ENCODE measurements at places on chromosomes 6 and 20. TPM values are rescaled to one million over a fixed set of nuclear protein-coding genes. Genes with fewer than 3 reads are reported as not detected.

DNA sequence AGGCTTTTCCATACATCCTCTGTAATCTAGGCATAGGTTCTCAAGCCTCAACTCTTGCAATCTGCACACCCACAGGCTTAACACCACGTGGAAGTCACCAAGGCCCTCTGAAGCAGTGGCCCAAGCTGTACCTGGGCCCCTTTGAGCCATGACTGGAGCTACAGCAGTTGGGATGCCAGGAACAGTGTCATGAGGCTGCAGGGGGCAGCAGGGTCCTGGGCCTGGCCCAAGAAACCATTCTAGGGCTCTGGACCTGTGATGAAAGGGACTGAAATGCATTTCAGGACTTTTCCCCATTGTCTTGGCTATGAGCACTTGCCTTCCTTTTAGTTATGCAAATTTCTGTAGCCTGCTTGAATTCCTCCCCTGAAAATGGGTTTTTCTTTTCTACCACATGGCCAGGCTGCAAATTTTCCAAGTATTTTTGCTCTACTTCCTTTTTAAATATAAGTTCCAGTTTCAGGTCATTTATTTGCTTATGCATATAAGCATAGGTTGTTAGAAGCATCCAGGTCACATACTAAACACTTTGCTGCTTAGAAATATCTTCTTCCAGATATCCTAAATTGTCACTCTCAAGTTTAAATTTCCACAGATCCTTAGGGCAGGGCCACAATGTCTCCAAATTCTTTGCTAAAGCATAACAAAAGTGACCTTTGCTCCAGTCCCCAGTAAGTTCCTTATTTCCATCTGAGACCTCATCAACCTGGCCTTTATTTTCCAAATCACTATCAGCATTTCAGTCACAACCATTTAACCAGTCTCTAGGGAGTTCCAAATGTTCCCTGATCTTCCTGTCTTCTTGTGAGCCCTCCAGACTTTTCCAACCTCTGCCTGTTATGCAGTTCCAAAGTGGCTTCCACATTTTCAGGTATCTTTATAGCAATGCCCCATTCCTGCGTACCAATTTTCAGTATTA lies 48.6 kb upstream of the CD2AP start:
- H3K4me3 ChIP-seq: no peak overlapping the region
- DNase-seq: no peak
- no peaks in the 10 kb centered on the region for H3K27me3 ChIP-seq
- no peaks in the 10 kb centered on the region for H3K36me3 ChIP-seq
- H3K27ac ChIP-seq: no peak overlapping the region
- H3K4me1 ChIP-seq: no peaks in the 10 kb centered on the region

GRCh38 chr6:98560418-98560817 lies 274.0 kb upstream of the POU3F2 start:
- no peaks in the 10 kb centered on the region for H3K36me3 ChIP-seq
- no peaks in the 10 kb centered on the region for H3K27me3 ChIP-seq

DNA sequence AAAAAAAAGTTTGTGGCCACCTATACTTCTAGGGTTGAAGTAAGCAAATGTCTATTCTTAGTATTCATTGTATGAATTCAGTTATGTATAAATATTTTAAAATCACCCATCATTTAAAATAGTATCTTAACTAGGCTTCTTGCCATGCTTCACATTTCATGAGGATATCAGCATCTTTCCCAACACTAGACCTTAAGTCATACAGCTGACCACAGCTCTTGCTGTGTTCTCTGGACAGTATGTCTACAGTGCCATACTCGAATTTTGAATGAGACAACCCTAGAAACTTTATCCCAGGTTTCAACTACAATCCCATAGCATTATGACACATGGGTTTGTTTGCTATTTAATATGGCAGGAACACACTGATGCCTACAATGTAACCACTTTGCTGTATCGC lies 5.2 kb downstream of the TXNDC5 start:
- H3K27ac ChIP-seq: no peak overlapping the region
- H3K4me1 ChIP-seq: no peaks in the 10 kb centered on the region
- H3K36me3 ChIP-seq: no peaks in the 10 kb centered on the region

- H3K36me3 ChIP-seq: no peaks in the 10 kb centered on the region
- DNase-seq: no peak
- no peaks in the 10 kb centered on the region for H3K27me3 ChIP-seq
- H3K27ac ChIP-seq: no peak overlapping the region
- no peak overlapping the region for H3K4me3 ChIP-seq
These were observed 88.6 kb downstream of the PSMB1 start for GRCh38 chr6:170464524-170464979.

- no peak overlapping the region for H3K27ac ChIP-seq
- no peak for DNase-seq
- no peak overlapping the region for H3K4me3 ChIP-seq
- no peaks in the 10 kb centered on the region for H3K27me3 ChIP-seq
- no peaks in the 10 kb centered on the region for H3K4me1 ChIP-seq
- H3K36me3 ChIP-seq: no peaks in the 10 kb centered on the region
These were observed 90.0 kb upstream of the BEND3 start for GRCh38 chr6:107205058-107205998.

DNA sequence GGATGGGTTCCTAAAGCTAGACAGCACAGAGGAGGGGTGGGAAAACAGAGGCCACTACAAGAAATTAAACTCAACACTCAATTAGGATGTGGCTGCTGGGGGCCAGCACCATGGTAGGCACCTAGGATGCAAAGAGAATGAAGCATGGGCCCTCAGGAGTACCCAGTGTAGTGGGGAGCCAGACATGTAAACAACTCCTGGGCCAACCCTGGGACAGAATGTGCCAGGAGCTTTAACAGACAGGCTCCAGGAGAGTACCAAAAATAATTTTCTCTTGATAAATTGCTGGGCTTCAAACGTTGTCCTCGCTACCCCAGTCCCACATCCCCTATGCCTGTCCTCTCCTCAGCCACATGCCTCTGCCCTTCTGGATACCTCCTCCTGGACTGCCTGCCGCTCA lies 1.7 kb downstream of the TMEM151B start:
- H3K27me3 ChIP-seq: peaks cover 35% of the 10 kb centered on the region
- DNase-seq: no peak
- H3K4me1 ChIP-seq: no peaks in the 10 kb centered on the region
- H3K4me3 ChIP-seq: no peak overlapping the region
- no peak overlapping the region for H3K27ac ChIP-seq

DNA sequence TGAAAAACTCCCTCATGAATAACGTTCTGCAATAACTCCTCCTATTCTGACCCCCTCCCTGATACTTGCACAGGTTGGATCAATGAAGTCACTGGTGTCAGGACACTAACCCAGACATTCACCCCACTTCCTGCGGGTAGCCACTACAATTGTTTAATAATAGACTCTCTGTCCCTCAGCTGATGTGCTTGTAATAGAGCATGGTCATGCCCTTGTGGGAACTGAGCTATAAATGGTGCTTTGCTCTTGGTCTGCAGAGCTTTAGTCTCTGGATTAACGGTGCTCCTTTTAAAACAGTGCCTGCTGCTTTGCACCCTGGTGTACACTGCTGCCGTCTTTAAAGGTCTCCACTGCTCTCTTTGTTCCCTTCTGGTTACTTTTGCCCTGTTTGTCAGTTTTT lies 127.3 kb downstream of the BACH2 start:
- H3K27me3 ChIP-seq: no peaks in the 10 kb centered on the region
- no peaks in the 10 kb centered on the region for H3K4me1 ChIP-seq
- H3K36me3 ChIP-seq: no peaks in the 10 kb centered on the region
- H3K4me3 ChIP-seq: no peak overlapping the region

GRCh38 chr20:21693322-21693721 lies 12.1 kb upstream of the PAX1 start:
- H3K27ac ChIP-seq: no peak overlapping the region
- no peak overlapping the region for H3K4me3 ChIP-seq
- no peak for DNase-seq
- no peaks in the 10 kb centered on the region for H3K36me3 ChIP-seq
- no peaks in the 10 kb centered on the region for H3K4me1 ChIP-seq

GRCh38 chr6:144283646-144284477 lies 1.3 kb upstream of the UTRN start:
- no peaks in the 10 kb centered on the region for H3K4me1 ChIP-seq
- peak overlapping the region; percentile 97 for H3K4me3 ChIP-seq
- no peaks in the 10 kb centered on the region for H3K36me3 ChIP-seq
- no peak for DNase-seq
- H3K27me3 ChIP-seq: no peaks in the 10 kb centered on the region
- H3K27ac ChIP-seq: peak overlapping the region; percentile 89

GRCh38 chr6:133857696-133858095 lies 31.2 kb upstream of the TCF21 start:
- no peak for DNase-seq
- peaks cover 33% of the 10 kb centered on the region for H3K27me3 ChIP-seq
- H3K4me3 ChIP-seq: no peak overlapping the region
- no peaks in the 10 kb centered on the region for H3K36me3 ChIP-seq

DNA sequence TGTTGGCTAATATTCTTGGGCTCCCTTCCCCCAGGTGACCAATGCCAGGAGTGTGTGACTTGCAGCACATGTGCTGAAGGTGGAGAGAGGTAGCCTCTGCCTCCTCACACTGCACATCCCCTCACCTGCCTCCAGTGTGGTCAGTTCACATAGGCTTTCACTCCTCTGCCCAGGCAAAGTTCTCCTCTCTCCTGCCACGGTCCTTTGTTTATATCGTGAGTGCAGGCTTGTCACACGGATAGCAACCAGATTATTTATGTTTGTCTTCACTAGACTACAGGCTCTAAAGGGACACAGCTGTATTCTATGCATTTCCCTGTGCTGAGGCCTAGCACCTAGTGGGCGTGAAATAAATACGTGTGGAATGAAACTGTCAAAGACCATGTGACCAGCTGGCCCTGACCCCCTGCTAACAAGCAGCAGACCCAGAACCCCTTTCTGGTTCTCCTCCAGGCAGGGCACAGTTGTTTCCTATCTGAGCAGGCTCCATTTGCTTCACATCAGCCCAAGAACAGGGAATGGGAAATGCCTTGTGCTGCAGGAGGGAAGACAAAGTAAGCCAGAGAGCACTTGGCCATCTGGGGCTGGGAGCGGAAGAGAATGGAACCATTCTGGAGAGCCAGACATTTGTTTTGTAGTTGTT lies 42.3 kb downstream of the UNC5CL start:
- no peak overlapping the region for H3K27ac ChIP-seq
- H3K27me3 ChIP-seq: no peaks in the 10 kb centered on the region
- H3K4me1 ChIP-seq: no peaks in the 10 kb centered on the region
- DNase-seq: no peak
- no peaks in the 10 kb centered on the region for H3K36me3 ChIP-seq

- no peaks in the 10 kb centered on the region for H3K27me3 ChIP-seq
- DNase-seq: no peak
- no peak overlapping the region for H3K4me3 ChIP-seq
- no peaks in the 10 kb centered on the region for H3K36me3 ChIP-seq
These were observed 228.1 kb downstream of the PRL start for GRCh38 chr6:22068561-22069305.

Gene PCK1
- 252 TPM for total RNA-seq

Gene C6orf58
- not detected for total RNA-seq

Gene BMP5
- 1.3 TPM for total RNA-seq

Gene ANKS1A
- 18.2 TPM for total RNA-seq

Gene ZC2HC1B
- not detected for total RNA-seq

Gene PCSK2
- 0.16 TPM for total RNA-seq

Gene BTNL2
- total RNA-seq: not detected

Gene LY6G5C
- 0.33 TPM for total RNA-seq

All from breast epithelium (tissue), 4 donors.